ENCODE measurements at places on chromosomes 12 and 14.

GRCh38 chr12:67137256-67137655 lies 131.9 kb upstream of the CAND1 start:
- DNase-seq, result no peak

GRCh38 chr14:61147381-61147821 lies 133.7 kb downstream of the TMEM30B start:
- DNase-seq, result no peak

- DNase-seq, result no peak
Measured at GRCh38 chr14:82447586-82447985, 913.9 kb upstream of the SEL1L start.

GRCh38 chr14:42111355-42111754 lies 504.7 kb downstream of the LRFN5 start:
- no peak for DNase-seq

- DNase-seq, result no peak
Measured at GRCh38 chr12:108519558-108519957, 4.5 kb downstream of the FICD start.

DNA sequence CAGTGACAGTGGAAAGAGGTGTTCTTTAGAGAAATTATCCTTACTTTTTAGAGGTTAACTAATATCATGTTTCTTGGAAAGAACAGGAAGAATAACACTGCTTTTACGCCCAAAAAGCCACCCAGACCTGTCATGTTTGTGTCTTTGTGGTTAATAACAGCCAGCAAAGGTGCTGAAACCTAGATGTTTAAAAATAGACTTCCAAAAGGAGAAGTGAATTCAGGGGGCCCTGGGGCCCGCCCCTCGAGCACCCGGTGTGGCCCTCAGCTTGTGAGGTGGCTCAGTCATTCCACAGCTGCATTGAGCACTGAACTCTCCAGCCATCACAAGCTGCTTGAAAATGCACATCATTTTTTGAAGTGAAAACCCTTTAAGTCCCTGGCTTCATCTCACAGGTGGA lies 20.8 kb upstream of the AMN start:
- no peak for DNase-seq
